ENCODE measurements at places on chromosomes 4 and X. TPM values are rescaled to one million over a fixed set of nuclear protein-coding genes. Genes with fewer than 3 reads are reported as not detected.

The SPANXA1 gene
- not detected for total RNA-seq

The GAGE12F gene
- not detected for total RNA-seq

The C4orf50 gene
- 2.0 TPM for total RNA-seq

The LNX1 gene
- 12.3 TPM for total RNA-seq

The FAM47E gene
- total RNA-seq, result 6.7 TPM

The BST1 gene
- 4.9 TPM for total RNA-seq

The GPR78 gene
- total RNA-seq, result 2.1 TPM

The MAGEB5 gene
- total RNA-seq, result not detected

The TLR8 gene
- total RNA-seq, result 0.49 TPM

The PROM1 gene
- 298 TPM for total RNA-seq

The IL3RA gene
- total RNA-seq, result 4.8 TPM

The MAGED4 gene
- 77.3 TPM for total RNA-seq

The BLTP1 gene
- total RNA-seq, result 224 TPM

The PWWP3B gene
- 6.3 TPM for total RNA-seq

The DKK2 gene
- total RNA-seq, result 54.8 TPM

The KLHL15 gene
- total RNA-seq, result 33.3 TPM

The MAGEB10 gene
- not detected for total RNA-seq

The SYN1 gene
- total RNA-seq, result 5.7 TPM

The DCHS2 gene
- 16.0 TPM for total RNA-seq

The CSAG2 gene
- not detected for total RNA-seq

The RIBC1 gene
- 1.8 TPM for total RNA-seq

The POU4F2 gene
- 7.9 TPM for total RNA-seq

The MID1 gene
- total RNA-seq, result 70.7 TPM

The FAM241A gene
- total RNA-seq, result 2.7 TPM

The TRO gene
- 79.3 TPM for total RNA-seq

The UCP1 gene
- 0.33 TPM for total RNA-seq

The KLHL4 gene
- 9.2 TPM for total RNA-seq

The ANXA3 gene
- 16.8 TPM for total RNA-seq

The XAGE2 gene
- total RNA-seq, result not detected

The LRP2BP gene
- total RNA-seq, result 9.7 TPM

The RCHY1 gene
- 51.5 TPM for total RNA-seq

The FRMPD3 gene
- 1.2 TPM for total RNA-seq

The PAGE2 gene
- total RNA-seq, result not detected

The ZNF630 gene
- 12.4 TPM for total RNA-seq

The SLIT2 gene
- total RNA-seq, result 46.3 TPM

The P2RY10 gene
- 0.22 TPM for total RNA-seq

The SHROOM3 gene
- total RNA-seq, result 51.4 TPM

The GPRIN3 gene
- 33.2 TPM for total RNA-seq

The CD38 gene
- total RNA-seq, result 2.5 TPM
